Uterine smooth muscle cell (primary cell): ENCODE measurements at places on chromosomes 6 and 20. TPM values are rescaled to one million over a fixed set of nuclear protein-coding genes. Genes with fewer than 3 reads are reported as not detected.

ELOVL4 gene
- 7.1 and 10.0 TPM in 2 replicates for total RNA-seq

PRR18 gene
- 0.12 TPM in 1 of 2 replicates, not detected in the other for total RNA-seq

MMUT gene
- total RNA-seq = 26.2 and 27.9 TPM in 2 replicates

CCN6 gene
- not detected in 2 replicates for total RNA-seq

SPTLC3 gene
- total RNA-seq = 3.0 and 4.0 TPM in 2 replicates

TMEM244 gene
- 0.66 TPM in 1 of 2 replicates, not detected in the other for total RNA-seq

ADGB gene
- total RNA-seq = not detected in 2 replicates

TFAP2B gene
- 0.33 TPM in 1 of 2 replicates, not detected in the other for total RNA-seq

FOXC1 gene
- total RNA-seq = 1.5 and 1.6 TPM in 2 replicates

PAK5 gene
- total RNA-seq = not detected in 2 replicates

SSTR4 gene
- total RNA-seq = not detected in 2 replicates

PSMB9 gene
- 26.7 and 30.7 TPM in 2 replicates for total RNA-seq

SLC22A2 gene
- 0.12 TPM in 1 of 2 replicates, not detected in the other for total RNA-seq

MLIP gene
- total RNA-seq = not detected in 2 replicates

NMBR gene
- 0.11 and 0.12 TPM in 2 replicates for total RNA-seq

SERPINB1 gene
- 2.5 and 5.6 TPM in 2 replicates for total RNA-seq

WFDC5 gene
- total RNA-seq = not detected in 2 replicates

NDUFAF5 gene
- total RNA-seq = 17.0 and 20.1 TPM in 2 replicates

HIVEP1 gene
- 8.7 and 13.0 TPM in 2 replicates for total RNA-seq

RNF39 gene
- total RNA-seq = not detected in 2 replicates

CRYBG1 gene
- 16.2 and 27.7 TPM in 2 replicates for total RNA-seq

SAMD5 gene
- total RNA-seq = 0.44 and 1.00 TPM in 2 replicates

CYP24A1 gene
- total RNA-seq = not detected in 2 replicates

FOXQ1 gene
- total RNA-seq = 0.33 TPM in 1 of 2 replicates, not detected in the other

ZC2HC1B gene
- total RNA-seq = not detected in 2 replicates

MRAP2 gene
- 2.2 and 4.9 TPM in 2 replicates for total RNA-seq

ADTRP gene
- 6.4 and 6.9 TPM in 2 replicates for total RNA-seq

BACH2 gene
- 0.12 and 0.55 TPM in 2 replicates for total RNA-seq

PRL gene
- not detected in 2 replicates for total RNA-seq

ERGIC3 gene
- total RNA-seq = 286 and 388 TPM in 2 replicates

NKAIN4 gene
- not detected in 2 replicates for total RNA-seq

OR2B6 gene
- total RNA-seq = not detected in 2 replicates

OR2W1 gene
- total RNA-seq = not detected in 2 replicates

UFL1 gene
- total RNA-seq = 44.3 and 48.4 TPM in 2 replicates

OTOR gene
- not detected in 2 replicates for total RNA-seq

TREML1 gene
- not detected in 2 replicates for total RNA-seq

HLA-DQA1 gene
- not detected in 2 replicates for total RNA-seq

NHSL1 gene
- total RNA-seq = 1.8 and 3.7 TPM in 2 replicates
